ENCODE measurements at places on chromosomes 1 and 21.

DNA sequence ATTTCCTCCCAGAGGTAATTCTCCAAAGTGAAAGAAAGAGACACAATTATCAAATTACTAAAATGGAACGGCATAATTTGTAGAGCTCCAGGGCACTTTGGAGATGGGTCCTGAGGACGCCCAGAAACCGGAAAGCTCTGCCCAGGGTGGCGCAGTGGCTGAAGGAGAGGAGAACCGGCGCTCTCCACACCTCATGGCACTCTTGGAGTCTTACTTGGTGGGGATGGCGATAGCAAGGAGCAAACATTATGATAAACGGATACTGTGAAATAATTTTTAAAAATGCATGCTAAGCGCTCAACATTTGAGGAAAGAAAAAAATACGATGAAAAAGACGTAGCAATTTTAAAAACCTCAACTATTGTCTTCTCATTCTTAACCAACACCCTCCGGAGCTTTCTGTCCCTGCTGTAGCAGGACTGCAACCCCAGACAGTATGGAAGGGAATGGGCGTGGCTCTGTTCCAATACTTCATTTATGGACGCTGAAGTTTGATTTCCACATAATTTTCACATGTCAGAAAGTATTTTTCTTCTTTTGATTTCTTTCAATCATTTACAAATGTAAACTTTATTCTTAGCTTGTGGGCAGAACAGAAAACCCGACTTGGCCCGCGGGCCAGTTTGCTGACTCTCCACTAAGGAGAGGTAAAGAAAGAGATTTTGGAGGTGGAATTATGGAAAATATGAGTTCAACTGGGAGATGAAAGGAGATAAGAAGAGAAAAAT lies 1.1 kb downstream of the S100A11 start:
- DNase-seq: no peak

- DNase-seq: no peak
These were observed 122.0 kb upstream of the GREM2 start for GRCh38 chr1:240734001-240734400.

DNA sequence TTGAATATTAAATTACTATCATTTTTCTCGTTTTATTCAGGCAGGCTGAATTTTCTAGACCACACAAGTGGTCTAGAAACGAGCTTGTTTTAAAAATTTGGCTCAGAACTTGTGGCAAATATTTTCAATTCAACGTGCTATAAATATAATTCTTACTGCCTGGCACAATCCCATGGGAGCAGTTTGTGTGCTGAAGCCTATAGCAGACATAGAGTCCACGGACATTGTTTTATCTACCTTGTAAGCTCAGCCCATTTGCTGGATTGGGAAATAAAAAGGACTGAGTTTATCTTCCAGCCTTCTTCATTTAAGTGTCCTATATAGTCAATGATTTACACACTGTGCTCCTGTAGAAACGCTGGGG lies 103.4 kb downstream of the ZBTB18 start:
- no peak for DNase-seq

DNA sequence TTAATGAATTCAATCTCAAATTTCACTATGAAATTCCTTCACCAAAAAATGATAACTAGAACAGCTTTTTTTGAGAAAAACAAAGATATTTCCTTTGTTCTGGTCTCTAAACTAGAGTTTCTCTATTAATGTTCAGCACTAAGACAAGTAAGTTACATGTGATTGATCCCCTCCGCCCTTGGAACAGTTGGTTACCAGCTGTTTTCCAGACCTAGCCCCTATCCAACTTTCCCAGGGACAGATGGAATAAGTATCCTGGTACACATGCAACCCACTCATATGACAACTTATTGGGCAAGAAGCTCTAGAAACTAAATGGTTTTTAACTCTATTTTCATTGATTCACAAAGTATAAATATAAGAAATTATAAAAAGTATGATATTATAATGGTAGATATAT lies 140.4 kb downstream of the COP1 start:
- no peak for DNase-seq

DNA sequence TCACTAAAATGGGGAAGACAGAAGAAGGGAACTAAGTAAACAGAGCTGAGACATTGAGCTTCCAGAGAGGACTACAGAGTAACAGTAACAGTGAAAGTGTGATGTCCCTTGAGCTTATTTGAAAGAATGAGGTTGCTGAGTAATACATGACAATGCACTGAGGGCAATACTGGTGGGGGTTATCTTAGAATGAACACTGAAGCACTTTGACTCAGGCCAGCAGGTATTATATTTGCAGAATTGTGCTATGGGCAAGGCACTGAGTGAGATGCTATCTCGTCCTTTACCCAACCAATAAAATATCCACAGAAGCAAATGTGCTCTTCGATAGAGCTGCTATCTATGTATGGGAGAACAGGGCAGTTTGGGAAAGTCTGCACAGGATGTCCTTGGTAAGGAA lies 133.2 kb downstream of the DISP1 start:
- no peak for DNase-seq

DNA sequence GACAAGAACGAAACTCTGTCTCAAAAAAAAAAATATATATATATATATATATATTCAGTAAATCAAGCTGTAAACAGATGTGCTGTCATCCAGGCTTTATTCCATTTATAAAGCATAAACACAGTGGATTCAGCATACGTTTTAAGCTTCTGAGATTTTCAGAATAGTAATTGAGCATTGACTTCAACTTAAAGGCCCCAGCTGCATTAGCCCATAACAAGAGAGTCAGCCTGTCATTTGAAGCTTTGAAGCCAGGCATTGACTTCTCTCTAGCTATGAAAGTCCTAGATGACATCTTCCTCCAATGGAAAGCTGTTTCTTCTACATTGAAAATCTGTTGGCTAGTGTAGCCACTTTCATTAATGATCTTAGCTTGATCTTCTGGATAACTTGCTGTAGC lies 6.6 kb downstream of the KPNA6 start:
- DNase-seq: no peak

GRCh38 chr1:209106237-209106741 lies 477.2 kb upstream of the CAMK1G start:
- no peak for DNase-seq

GRCh38 chr1:30384286-30385245 lies 338.8 kb downstream of the MATN1 start:
- DNase-seq: no peak

DNA sequence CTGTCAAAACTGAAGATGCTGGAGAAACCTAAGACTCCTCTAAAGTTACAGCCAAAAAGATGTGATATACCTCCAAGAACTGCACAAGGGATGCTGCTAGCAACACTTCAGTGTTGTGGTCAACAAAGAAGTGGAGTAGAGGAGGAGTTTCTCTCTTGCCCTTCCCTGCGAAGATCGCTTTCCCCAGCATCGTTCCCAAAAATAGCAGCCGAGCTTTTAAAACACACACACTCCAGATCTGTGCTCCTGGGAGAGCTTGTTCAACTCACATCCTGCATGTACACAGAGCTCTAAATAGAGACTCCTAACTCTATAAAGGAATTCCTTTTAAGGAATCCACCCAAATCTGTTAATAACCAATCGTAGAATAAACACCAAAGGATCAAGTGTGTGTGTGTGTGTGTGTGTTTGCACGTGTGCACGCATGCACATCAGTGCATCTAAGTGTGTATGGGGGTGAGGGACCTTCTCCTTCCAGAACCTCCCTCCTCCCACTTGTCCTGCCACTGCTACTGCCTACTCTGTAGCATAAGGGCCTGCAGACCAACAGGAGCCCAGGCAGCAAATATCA lies 58.5 kb downstream of the PSMG1 start:
- DNase-seq: no peak

DNA sequence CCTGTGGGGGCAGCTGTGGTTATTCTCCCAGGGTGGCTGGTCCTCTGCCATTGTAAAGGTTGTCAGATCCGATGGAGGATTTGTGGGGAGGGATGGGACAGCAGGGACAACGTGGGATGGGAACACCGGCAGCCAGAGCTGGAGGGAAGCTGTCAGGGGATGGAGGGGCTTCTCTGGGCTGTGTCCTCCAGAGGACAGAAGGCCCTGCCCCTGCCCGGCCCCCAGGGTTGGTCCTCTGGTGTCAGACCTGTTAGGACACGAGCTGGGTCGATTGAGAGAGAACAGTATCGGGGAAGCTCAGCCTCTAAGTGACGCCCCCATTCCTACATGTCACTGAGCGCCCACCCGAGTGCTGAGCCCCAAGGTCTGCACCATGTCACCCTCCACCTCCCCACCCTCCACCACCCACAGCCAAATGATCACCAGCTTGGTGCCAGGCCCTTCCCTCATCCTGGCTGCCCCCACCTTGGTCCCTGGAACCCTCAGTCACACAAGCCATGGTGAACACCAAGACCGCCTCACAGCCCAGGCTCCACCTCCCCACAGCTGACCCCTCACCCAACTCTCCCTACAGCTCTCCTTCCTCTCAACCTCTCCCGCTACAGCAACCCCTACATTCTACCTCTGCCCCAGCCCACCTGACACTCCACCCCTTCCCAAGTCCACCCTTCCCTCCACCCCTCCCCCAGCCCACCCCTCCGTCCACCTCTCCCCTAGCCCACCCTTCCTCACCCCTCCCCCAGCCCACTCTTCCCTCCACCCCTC lies 244.4 kb downstream of the MATN1 start:
- no peak for DNase-seq

- DNase-seq: no peak
These were observed 3.3 kb downstream of the PLA2G5 start for GRCh38 chr1:20073256-20073655.

DNA sequence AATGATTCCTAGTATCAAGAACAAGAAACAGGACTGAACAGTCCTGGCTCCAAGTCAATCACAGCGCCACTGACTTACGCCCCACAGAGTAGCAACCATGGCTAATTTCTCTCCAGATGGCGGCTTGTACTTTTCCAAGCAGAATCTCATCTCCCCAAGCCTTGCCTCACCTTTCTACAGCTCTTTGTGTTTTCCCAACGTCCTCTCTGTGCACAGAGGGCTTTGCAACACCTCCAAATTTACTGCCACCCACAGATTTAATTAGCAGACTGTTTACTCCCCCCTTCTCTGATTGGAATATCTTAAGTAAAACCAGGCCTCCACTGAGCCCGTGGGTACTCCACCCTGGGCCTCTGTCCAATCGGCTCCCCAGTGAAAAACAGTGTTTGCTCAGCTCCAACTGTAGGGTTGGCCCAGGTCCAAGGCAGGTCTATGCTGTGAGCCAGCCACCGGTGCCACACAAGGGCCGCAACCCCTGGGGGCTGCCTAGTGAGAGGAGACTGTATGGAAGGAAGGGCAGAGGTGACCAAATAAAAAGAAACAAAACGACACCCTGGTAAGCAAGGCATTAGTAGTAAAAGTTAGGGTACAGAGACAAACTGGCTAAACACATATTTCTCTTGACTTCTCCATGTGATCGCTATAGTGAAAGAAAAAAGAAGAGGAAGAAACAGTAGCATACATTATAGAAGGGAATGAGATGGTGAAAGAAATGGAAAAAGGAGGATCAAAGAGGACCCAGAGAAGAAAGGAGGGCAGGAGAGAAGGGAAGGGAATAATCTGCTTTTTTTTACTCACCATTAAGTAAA lies 128.4 kb upstream of the SOD1 start:
- no peak for DNase-seq

DNA sequence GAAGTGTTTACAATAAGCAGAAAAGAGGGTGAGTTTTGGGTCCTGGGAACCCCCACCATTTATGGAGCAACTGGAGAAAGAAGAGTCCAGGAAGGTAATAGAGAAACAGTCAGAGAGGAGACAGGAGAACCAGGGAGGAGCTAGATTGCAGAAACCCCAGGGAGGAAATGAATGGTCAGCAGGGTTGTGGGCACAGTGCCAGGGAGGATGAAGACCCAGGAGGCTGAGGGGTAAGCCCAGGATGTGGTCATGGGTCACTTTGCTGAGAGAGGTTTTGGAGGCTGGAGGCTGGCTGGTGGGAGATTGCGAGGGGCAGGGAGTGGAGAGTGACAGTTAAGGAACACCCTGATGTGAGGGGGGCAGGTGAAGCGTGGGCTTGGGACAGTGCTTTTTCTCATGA lies 169.9 kb upstream of the CSF3R start:
- DNase-seq: no peak

DNA sequence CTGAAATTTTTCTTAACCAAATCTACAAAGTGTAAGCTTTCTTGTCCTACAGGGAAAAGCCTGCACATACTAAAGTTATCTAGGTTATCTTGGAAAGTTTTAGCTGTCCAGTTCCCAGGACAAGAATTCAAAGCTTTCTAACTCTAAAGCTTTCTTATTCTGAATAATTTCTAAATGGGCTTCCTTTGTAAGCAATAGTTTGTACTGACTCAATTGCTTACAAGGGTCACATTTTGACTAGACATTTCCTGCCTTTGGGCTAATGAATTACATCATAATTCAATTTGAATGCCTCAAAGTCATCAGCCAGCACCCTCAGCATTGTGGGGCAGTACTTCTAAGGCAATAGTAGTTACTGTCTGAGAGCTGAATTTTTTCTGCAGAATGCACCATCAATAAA lies 223.0 kb downstream of the LTN1 start:
- DNase-seq: no peak

- DNase-seq: no peak
These were observed 35.4 kb downstream of the IGSF21 start for GRCh38 chr1:18142969-18143368.

DNA sequence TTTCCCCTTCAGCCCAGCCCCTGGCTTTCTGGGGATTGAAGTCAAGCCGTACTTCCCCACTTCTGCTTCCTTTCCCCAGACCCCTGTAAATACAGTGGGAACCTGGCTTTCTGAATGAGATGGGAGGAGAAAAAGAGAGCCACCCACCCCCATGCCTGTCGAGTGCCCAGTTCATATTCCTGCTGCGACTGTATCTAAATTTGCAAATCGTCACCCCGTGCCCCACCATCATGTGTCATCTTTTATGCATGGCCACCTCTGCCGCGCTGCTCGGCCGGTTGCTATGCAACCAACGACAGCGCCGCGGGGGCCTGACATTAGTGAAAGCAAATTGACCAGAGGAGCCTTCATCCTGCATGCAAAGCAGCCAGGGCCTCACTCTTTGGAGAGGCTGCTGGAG lies 143.0 kb downstream of the ELAVL4 start:
- DNase-seq: no peak

DNA sequence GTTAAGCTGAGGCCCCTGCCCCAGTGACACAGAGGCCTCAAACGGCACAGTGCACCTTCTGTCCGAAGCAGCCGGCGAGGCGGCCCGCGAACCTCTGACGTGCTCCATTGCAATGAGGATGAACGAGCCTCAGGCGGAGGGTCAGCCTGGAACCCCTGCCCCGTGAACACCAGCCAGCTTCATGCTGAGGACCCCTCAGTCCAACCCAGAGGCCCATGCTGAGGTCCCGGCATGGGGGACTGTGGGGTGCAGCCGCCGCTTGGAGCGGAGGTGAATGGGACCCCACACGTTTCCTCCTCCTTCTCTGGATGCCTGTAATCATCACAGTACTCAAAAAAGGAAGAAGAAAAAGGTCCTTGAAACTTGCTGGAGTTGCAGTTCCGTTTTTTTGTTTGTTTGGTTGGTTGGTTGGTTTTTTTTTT lies 62.1 kb downstream of the PRKCZ start:
- DNase-seq: no peak
